Cerebellar nuclear complex (tissue), 1 donor: ENCODE measurements at places on chromosomes 7 and 10.

DNA sequence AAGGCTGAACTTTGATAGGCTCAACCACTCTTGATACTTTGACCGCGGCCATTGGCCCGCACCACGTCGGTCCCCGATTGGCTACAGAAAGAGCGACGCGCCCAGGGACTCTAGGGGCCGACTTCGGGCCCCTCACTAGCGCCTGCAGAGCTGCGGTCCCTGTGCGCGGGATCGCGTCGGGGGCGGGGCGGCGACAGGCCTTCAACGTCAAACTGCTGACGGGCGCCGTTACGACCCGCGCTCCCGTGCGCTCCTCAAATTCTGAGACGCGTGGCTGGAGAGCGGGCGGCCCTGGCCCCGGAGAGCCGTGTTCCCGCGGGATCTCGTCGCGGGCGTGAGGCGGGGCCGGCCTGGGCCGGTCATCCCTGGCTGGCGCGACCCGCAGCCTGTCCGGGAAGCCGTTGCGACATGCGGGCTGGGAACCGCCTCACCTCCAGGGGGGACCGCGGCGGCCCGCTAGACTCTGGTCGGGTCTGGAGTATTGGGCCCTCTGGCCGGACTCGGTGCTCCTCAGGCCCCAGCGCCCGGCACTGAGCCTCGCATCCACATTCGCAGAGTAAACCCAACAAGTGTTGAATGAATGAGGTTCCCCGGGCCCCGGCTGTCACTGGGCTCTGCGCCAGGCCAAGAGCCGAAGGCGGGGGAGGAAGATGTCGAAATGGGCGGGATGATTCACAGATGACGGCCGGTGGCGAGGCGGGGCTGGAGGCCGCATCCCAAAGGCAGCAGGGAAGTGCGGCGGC is 643 bp upstream of the SLC25A28 start:
- peak; percentile 38 for DNase-seq

GRCh38 chr10:107434854-107435253 is 270.3 kb upstream of the SORCS1 start:
- DNase-seq: no peak

DNA sequence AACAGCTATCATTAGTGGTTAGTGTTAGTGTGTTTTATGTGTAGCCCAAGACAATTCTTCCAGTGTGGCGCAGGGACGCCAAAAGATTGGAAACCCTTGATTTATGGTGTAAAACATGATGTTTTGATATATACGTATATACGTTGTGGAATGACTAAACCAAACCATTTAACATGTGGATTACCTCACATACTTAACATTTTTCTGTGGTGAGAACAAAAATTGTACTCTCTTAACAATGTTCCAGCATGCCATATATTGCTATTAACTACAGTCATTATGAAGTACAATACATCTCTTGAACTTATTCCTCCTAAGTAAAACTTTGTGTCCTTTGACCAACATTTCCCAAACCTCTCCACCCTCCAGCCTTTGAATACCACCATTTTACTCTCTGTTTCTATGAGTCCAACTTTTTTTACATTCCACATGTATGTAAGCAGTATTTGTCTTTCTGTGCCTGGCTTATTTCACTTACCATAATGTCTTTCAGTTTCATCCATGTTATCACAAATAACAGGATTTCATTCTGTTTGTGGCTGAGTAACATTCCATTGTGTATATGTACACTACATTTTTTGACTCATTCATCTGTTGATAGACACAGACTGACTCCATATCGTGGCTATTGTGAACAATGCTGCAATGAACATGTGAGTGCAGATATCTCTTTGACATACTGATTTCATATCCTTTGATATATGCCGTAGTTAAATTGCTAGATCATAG is 42.2 kb upstream of the MAGI2 start:
- no peak for DNase-seq

DNA sequence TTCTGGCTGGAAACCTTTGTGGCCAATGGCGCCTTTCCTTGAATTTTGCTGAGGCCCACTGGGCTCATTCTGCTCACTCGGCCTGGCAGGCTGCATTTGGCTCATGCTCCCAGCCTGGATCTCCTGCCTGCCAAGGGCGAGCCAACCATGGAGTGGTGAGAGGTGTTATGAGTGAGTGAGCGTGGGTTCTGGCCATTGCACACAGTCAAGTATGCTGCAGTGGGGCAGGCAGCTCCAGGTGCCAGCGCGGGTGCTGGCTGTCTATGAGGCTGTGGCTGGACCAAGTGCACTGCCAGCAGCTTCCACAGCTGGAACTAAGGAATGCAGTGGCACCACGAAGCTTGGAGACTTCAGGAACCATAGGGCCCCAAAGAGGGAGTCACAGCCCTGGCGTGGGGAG is 42.2 kb upstream of the TUBB8 start:
- DNase-seq: no peak

GRCh38 chr10:96413151-96413787 is 54.5 kb upstream of the OPALIN start:
- DNase-seq: peak; percentile 24

- no peak for DNase-seq
Observed at GRCh38 chr7:42285383-42285824, 48.4 kb upstream of the GLI3 start.

DNA sequence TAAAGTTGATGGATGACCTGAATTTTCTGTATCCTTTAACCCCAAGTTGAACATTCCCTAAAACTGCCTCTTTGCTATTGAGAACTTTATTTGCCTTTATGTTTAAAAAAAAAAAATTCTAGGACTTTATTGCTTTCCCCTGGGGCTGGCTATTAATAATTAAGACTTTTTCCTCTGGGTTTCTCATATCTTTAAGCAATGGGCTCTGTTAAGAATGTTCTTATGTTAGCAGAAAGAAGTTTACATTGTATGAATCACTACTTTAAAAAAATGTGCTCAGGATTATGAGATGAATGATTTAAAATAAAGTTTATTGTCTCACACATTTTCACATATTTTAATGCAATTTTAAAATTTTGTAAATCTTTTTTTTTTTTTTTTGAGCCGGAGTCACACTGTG is 19.5 kb downstream of the TAX1BP1 start:
- DNase-seq: no peak

- no peak for DNase-seq
Observed at GRCh38 chr10:27542812-27543211, 38.7 kb downstream of the RAB18 start.

DNA sequence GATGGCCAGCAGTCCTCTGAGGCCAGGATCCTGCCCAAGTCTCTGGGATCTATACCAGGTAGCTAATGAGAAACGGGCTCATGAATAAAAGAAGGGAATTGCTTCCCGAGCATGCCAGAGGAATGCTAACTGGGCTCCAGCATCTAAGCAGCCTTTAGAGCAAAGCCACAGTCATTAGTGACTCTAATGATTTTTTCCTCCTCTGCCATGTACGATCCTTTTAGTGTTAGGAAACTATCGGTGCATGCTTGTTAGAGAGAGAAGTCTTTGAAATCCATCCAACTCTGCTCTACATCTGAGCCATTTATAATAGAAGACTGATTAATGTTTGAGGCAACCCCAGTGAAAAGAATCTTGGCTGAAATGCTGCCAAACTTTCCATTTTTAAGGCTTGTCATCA is 124.9 kb upstream of the TCERG1L start:
- no peak for DNase-seq

DNA sequence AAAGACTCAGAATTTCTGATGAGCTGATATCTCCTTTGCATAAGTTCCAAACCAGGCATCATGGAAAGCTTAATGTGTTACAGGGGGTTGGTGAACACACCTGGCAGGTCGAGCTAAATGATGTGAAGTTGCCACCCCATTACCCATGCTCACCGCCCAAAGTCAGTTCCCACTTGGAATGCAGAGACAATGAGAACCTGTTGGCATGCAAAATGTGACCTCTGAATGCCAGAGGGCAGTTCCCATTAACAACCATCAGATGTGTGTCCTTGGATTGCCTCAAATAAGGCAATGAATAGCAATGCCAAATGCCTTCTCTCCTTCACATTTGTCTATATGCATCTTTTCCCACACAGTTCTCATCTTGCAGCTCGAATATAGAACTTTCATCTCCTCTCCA is 190.7 kb downstream of the CDCA7L start:
- no peak for DNase-seq

GRCh38 chr10:86586516-86586915 is 64.9 kb upstream of the WAPL start:
- no peak for DNase-seq

- DNase-seq: no peak
Observed at GRCh38 chr7:127959770-127960169, 71.5 kb downstream of the LRRC4 start.

GRCh38 chr7:1412322-1413261 is 46.7 kb downstream of the MICALL2 start:
- peak; percentile 58 for DNase-seq

DNA sequence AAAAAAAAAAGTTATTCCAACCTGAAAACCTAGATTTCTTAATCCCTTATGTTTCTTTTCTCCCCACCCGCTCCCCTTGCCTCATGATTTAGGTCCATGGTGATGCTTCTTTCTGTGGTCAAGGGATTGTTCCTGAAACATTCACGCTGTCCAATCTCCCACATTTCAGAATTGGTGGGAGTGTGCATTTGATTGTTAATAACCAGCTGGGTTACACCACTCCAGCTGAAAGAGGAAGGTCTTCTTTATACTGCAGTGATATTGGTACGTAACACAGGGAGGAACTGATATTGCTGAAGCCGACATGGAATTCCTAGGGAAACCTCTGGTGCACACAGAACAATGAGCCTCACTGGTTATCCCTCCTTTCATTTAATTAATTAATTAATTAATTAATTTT is 22.7 kb downstream of the DHTKD1 start:
- no peak for DNase-seq

DNA sequence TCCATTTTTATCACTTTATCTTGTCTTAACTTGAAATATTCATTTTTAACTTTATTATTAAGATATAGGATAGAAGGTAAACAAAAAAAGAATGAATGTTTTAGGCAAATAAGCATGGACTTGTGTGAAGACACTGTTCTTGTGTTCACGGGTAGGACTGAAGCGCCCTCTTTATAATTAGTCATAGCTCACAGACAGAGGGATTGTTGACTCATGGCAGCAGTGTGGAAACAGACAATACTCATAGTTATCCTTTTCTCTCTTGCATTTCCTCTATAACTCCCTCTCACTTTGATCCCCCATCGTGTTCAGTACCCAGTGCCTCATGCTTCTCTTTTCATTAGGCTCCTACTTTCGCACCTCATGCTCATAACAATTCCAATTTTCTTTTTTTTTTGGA is 731.8 kb downstream of the PHTF2 start:
- DNase-seq: no peak

- DNase-seq: no peak
Observed at GRCh38 chr10:29130190-29130673, 158.6 kb upstream of the LYZL1 start.

GRCh38 chr10:128579901-128580300 is 453.7 kb upstream of the MKI67 start:
- DNase-seq: no peak

DNA sequence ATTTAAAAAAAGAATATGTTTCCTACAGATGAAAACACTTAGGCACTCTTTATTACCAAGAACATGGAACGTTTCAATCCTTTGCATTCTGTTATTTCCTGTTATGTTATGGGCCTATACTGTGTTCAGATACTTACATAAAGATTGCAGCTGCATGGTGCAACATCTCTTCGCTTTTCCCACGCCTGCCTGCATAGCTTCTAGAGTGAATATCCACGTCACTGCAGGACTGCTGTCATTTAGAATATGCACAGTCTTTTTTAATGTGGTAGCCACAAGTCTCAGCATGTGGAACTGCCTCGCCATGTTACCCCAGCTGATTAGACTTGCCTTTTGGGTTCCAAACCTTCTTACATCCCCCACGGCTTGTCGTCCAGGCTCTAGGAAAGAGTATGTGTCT is 69.6 kb upstream of the GATA3 start:
- DNase-seq: no peak

DNA sequence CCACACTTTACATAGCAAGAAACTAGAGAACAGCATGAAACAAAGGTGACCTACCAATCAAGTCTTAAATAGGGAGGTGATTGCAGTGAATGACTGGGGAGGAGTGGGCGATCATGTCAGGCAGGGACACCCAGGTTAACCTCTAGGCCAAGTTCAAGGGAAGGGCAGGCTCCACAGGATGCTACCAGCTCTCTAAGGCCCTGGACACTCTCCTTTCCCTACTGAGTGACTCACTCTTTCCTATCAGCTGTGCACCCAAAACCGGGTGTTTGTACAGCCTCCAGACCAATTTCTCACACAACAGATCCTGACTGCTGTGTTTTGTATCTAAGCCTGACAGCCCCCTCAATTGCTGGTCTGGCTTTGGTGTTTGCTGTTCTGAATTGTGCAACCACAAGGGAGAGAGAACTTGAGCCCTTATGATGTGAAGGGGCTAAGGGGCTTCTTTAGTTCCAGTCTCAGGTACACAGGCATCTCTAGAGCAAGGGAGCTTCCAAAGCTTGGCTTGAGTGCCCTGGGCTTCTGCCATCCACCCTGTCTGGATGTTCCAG is 107.8 kb downstream of the TBXAS1 start:
- DNase-seq: no peak

DNA sequence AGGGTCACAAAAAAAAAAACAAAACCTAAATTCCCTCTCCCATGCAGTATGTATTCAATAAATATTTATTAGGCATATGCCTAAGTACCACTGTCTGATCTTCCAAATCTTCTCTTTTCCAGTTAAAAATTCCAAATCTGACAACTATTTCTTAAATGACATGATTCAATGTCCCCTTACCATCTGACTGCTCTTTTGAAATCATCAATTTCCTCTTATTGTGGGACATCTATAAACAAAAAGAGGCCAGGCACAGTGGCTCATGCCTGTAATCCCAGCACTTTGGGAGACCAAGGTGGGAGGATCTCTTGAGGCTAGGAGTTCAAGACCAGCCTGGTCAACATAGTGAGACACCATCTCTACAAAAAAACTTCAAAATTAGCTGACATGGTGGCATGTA is 103.5 kb downstream of the TBXAS1 start:
- DNase-seq: no peak

DNA sequence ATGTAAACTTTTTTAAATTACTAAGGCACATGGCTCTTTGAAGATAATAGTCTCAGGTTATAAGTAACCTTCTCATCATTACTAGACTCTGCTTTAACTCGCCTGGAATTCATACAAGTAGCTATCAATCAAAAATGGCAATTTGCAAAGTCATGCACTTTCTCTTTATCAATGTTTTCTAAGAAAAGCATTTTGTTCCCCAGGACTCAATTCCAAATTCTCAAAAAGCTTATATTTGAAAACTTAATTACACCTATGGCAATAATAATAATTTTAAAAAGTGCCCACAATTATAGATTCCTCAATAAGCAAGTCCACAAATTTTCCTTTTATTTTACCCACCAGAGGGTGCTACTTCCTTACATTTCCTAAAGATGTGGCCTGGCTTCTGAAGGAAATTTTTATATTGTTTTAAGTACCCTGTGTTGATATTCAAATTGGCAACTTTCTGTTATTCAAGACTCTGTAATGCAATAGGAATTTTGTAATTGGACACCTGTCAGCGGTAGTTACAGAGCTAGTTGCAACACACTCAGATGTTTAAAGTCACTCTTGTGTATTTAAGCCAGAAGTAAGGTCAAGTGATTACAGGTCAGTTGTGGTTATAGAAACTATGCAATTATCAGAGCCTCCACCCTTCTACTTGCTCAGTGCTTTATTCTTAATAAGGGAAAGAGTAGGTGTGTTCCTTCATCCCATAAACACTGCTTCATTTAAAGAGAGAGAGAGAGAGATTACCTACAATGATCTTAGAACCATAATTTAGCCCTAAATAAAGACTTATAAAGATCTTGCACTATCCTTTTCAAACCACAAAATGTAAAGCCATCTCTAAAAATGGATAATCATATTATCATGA is 47.1 kb upstream of the HYAL4 start:
- DNase-seq: no peak
